ENCODE measurements at places on chromosomes 7 and 10.
A peak's percentile ranks its signal among the peaks of the same experiment; 100 is the strongest.

DNA sequence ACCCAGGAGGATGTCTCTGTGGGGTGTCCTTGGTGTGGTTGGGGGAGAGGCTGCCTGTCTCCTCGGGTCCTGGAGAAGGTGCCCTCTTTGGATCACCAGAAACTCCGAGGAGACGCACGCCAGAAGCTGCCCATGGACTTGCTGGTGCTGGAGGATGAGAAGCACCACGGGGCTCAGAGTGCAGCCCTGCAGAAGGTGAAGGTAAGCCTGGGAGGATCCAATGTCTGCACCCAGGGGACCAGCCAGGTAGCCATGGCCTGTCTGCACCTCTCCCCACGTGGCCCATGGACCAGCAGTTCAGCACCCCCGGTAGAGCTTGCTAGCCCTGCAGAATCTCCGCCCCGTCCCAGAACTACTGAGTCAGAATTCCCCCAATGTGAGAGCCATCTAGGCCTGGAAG lies 5.1 kb downstream of the ANKRD2 start:
- no peak for DNase-seq

GRCh38 chr10:125514206-125515162 lies 168.5 kb downstream of the TEX36 start:
- no peak for DNase-seq

GRCh38 chr10:5894403-5894802 lies 4.4 kb downstream of the FBH1 start:
- no peak for DNase-seq

DNA sequence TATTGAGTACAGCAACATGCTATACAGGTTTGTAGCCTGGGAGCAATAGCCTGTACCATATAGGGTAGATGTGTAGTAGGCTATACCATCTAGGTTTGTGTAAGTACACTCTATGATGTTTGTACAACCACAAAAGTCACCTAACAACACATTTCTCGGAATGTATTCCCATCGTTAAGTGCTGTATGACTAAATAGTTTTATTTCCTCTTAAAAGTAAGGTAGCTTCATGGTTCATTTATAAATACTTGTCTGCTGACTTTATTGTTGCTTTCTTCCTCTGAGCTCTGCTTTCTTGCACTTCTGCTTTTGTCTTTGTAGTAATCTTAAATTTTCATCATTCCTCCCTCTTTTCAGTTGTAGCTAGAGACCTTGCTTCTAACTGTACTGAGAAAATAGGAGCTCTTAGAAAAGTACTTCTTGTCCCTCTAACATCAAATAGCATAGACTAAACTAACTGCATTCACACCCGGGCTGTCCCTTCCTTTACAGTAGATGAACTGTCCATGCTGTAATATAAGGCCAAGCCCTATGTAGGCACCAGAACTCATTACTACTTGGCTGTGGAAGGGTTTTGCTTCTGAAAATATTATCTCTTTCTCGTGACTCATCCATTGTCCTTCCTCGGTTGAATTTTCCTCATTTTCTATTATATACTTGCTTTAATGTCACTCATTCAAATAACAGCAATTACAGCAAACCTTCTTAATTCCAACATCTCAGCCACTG lies 55.4 kb upstream of the FAM3C start:
- DNase-seq: no peak

DNA sequence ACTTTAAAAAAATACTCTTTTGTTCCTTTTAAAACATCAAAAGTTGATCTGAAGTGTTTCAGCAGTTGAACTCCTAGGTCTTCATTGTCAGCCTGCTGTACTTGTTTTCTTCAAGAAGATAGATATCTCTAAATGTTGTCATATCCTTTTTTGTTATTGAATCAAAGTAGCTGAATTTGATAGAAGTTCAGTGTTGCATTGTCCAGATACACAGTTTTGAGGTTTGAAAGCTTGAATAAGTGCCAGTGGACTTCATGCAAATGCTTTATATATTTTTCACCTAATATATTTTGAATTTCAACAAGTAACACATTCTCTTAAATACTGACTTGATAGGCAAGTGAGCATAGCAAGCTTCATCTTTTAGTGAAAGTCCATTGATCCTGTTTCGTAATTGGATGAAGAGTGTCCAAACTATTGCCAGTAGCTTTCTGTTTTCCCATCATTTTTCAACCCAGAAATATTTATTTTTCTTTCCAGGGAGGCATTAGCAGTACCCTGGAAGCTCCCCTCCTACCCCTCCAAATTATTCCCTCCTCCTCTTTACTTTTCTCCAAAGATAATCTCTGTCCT lies 114.4 kb downstream of the TPST1 start:
- DNase-seq: no peak

DNA sequence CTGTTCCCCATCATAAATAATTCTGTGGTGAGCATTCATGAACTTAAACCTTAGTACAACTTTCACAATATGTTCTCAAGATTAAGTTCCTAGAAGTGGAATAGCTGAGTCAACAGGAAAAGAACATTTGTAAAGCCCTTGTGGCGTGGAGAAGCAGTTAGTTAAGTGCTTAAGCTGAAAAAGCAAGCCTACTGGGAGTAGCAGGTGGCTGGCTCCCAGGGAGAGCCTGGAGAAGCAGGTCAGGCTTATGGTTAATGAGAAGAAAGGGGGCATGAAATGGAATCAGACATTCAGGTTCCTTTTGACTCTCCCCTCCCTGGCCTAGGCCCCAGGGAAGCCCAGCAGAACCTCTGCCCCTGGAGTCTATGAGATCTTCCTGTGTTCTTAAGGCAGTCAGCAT lies 35.3 kb downstream of the VSTM4 start:
- peak; percentile 13 for DNase-seq

DNA sequence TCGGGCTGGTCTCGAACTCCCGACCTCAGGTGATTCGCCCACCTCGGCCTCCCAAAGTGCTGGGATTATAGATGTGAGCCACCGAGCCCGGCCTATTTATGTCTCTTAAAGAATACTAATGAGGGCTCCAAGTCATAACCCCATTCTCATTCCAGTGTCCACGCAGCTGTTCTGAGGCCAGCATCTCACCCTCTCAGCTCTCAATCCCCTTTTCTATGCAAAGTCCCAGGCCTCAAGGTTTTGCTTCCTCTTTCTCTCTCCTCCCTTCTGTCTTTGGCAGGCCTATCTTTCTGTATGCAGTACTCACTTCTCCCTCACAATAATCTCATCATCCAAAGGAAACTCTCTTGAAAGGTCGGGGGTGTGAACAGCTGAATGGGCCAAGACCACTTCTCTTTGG lies 28.0 kb upstream of the VSIR start:
- peak; percentile 43 for DNase-seq

DNA sequence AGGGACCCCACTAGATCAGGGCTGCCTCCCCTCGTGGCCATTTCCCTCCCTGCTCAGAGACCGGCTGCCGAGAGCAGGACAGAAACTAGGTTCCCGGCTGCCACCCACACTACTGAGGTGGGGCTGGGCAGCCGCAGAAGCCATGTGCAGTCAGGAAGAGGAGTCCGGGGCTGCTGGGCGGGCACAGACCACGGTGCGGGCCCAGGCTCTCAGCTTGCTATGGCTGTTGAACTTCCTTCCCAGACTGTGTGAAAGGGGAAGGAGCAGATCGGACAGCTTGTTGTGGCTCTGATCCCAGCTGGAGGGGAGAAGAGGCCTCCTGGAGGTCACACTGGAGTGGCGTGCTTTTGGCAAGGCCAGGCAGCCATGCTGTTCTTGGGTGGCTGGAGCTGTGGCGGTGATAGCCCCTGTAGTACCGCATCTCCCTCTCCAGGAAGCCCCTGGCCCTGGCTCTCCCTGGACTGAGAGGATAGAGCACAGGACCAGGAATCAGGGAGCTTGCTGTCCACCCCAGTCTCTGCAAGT lies 56.8 kb downstream of the HK1 start:
- DNase-seq: peak; percentile 81

DNA sequence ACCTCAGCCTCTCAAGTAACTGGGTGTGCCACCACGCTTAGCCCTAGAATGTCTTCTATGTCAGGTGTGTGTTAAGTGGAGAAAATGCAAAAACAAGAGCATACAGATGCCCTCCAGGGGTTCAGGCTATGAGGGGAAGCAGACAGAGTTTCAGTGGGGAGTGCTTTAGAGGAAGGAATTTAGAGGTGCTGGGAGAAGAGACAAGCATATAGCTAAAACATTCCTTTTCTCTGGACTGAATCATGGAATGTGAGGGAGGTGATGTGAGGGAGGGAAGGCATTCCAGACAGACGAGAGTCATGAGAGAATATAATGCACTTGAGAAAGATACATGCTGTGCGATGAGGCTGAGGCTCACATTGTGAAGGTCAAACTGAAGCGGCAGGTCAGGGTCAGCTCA lies 6.6 kb upstream of the ZNF786 start:
- DNase-seq: no peak

- no peak for DNase-seq
Measured at GRCh38 chr10:60781661-60782060, 3.4 kb downstream of the CDK1 start.

DNA sequence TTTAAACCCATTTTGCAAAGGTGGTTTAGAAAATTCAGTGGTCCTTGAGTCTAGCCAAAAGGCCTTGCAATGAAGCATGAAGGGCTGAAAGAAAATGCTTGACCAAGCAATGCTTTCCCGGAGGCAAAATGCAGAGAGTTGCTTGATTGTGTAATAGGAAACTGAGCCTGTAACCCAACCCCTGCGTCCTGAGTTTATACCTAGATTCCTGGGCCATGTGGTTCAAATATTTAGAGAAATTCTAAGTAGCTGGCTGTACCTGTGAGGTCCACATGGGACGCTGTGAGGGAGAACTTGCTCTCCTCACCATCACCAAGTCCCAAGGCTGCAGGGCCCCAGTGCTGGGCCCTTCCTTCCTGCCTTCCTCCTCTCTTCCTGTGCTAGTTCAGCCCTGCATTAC lies 45.7 kb downstream of the CXCL12 start:
- no peak for DNase-seq

- DNase-seq: no peak
Measured at GRCh38 chr7:77629797-77630196, 66.5 kb upstream of the RSBN1L start.

DNA sequence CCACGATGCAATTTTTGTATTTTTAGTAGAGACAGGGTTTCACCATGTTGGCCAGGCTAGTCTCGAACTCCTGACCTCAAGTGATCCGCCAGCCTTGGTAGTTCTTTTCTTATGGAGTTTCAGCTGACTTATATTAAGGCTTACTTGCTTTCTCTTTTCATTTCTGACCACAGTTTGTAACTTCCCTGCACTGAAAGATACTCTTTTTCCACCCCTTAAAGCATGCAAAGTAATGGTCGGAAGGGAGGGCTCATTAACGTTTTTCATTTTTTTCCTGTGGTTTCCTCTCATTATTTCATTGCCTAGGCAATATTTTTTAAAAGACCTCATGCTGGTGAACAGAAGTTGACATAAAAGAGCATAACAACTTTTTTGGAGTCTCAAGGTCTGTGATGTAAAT lies 27.0 kb downstream of the ADRB1 start:
- DNase-seq: no peak

- no peak for DNase-seq
Measured at GRCh38 chr7:16271355-16271915, 149.9 kb downstream of the CRPPA start.

DNA sequence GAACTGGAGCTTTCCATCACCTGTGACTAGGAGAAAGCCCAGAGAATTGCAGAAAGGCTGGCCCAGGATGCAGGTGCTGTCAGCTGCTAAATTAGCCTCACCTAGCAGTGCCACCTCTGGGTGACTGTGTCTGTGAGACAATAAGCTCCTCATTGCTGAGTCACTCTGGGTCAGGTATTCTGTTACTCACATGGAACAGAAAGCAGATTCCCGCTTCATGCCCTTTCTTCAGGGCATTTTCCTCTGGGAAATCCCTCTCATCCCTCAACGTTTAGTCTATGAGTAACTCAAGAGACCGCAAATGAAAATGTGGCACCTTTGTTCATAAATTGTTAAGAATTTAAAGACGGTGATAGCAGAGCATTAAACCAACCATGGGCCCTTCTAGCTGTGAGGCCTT lies 184.0 kb downstream of the ADAM12 start:
- no peak for DNase-seq

GRCh38 chr10:6909905-6910560 lies 330.0 kb upstream of the PRKCQ start:
- DNase-seq: no peak

GRCh38 chr10:69803809-69804208 lies 2.1 kb downstream of the COL13A1 start:
- DNase-seq: no peak

GRCh38 chr10:89574368-89574767 lies 39.0 kb upstream of the SLC16A12 start:
- DNase-seq: no peak

- no peak for DNase-seq
Measured at GRCh38 chr7:133858311-133858710, 268.8 kb upstream of the LRGUK start.

- DNase-seq: no peak
Measured at GRCh38 chr7:16744518-16745250, 8.9 kb upstream of the TSPAN13 start.
